ENCODE measurements at places on chromosomes 4 and X.

GRCh38 chr4:143438710-143439109 is 74.8 kb upstream of the SMARCA5 start:
- no peak for DNase-seq

DNA sequence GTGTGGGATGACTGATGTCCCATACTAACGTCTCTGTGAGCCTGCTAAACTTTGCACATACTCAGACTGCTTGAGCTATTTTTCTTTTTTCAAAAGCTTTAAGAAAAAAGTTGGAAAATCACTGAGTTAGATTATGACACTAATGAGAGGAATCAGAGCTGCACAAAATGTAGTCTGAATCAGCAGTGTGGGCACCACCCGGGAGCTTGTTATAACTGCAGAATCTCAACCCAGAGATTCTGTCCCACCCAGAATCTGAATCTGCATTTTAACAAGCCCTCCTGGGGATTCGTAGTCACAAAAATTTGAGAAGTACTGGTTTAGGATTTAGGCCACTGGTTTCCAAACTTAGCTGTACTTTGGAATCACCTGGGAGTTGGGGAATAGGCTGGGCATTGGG is 102.1 kb upstream of the MID1IP1 start:
- no peak for DNase-seq

DNA sequence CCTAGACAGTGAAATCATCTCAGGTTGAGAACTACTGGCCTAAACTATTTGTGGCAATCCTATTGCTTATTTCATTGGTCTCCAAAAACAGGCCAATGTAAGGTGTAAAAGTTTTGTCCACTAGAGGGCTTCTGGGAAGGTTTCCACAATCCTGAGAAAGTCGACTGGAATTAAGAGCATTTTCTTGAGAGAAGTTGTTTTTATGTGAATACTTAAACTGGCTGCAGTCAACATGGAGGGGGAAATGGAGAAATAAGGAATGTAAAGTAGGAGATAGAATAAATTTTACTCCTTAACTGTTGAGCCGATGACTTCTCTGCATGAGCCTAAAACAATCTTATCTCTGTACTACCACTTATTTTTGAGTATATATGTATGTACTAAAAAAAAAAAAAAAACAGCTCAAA is 11.0 kb upstream of the EIF4E start:
- DNase-seq, result peak; percentile 71

- no peak for DNase-seq
Measured at GRCh38 chr4:88812420-88812819, 114.8 kb upstream of the NAP1L5 start.

- no peak for DNase-seq
Measured at GRCh38 chr4:140130677-140131076, 23.3 kb downstream of the MAML3 start.

DNA sequence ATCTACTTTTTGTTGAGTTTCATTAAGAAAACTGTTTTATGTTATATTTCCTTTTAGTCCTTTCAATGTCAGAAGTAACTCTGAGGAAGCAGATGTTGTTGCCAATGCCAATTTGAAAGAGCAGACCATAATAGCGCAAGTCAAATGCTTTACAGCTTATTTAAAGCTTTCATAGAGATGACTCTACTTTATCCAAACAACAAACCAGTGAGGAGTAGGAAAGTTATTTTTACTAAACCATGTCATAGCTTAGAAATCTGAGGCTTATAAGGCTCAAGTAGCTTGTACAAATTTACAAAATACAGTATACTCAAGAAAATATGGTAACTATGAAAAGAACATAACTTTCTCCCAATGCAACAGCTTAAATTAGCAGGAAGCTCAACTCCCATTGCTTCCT is 40.1 kb upstream of the SPOCK3 start:
- DNase-seq, result no peak

DNA sequence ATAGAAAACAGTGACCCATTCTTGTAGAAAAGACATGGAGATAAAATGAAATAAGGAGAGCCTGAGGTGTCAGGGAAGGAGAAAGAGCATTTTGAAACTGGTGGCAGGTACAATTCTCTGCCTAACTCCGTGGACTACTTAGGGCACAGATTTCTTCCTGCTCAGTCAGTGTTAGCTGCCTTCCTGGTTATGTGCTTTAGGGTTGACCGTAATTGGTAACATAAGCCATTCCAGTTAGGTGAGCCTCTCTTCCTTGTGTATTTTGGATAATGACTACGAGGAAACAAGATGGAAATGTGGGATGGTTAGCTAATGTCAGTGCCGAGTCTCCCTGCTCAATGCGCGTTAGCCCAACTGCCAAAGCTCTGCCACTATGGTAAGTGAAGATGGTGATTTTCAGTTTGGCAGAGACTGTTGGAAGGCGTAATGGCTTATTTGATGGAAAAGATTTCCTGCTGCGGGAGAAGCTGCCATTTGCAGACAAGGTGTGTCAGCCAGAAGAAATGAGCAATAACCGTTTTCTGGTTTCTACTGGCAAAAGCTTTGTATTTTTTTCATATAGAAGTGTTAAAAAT is 174.1 kb downstream of the CBR4 start:
- no peak for DNase-seq

DNA sequence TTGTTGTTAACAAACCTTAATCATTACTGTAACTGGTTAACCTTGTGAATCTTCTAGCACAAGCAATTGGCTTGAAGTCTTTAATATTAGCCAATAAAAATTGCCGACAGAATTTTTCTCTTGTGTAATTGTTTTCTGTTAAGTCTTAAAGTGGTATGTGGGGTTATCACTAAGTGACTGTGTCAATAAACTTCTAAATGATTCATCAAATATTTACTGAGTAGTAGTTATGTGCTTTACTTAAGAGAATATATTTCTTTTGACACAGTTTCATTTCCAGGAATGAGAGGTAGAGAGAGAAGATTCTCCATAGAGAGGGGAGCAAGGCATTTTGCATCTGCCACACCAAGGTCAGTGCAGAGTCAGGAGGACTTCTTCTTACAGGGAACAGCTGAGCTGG is 2361.6 kb upstream of the AGA start:
- no peak for DNase-seq

GRCh38 chr4:144597171-144597570 is 48.8 kb upstream of the HHIP start:
- no peak for DNase-seq

DNA sequence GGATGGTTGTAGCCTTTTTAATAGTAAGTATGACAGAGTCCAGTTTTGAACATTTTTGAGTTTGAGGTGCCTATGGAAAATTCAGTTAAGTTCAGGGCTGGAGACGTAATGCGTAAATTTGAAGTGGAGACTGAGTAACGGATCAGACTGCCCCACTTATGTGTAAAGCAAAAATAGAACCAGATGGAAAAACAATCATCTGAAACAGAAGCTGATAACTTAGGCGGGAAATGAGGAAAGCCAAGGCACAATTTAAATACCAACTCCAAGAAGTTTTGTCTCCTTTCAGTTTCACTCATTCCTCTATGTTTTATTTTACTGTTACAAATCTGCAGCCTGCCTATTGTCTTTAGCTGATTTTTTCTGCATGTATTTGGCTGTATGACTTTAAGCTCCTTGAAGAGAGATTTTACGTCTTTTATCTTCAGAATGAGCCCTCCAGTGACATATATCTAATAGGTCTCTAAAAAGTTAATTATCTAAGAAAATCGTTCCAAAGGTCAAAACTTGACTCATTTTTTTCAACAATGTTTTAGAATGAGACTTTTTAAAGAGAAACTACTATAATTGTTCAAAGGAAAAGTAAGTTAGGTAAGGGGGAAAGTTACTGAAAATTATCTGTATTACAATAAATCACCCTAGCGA is 1.1 kb downstream of the SGCB start:
- no peak for DNase-seq

DNA sequence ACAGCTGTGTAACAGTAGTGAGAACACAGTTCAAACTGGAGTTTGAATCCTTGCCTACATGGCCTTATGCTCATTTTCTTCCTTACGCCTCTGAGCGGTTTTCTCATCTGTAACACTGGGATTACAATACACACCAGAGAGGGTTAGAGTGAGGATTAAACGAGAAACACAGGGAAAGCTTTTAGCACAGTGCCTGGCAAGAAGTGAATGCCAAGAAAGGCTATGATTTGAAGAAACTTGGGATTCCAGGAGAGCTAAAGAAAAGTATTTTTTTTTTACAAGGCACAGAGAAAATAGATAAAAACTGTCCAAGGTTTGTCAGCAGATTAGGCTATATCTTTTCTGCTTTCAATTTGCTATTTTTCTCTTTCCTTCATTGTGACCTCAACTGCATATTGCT is 246.4 kb downstream of the FBXW7 start:
- no peak for DNase-seq

DNA sequence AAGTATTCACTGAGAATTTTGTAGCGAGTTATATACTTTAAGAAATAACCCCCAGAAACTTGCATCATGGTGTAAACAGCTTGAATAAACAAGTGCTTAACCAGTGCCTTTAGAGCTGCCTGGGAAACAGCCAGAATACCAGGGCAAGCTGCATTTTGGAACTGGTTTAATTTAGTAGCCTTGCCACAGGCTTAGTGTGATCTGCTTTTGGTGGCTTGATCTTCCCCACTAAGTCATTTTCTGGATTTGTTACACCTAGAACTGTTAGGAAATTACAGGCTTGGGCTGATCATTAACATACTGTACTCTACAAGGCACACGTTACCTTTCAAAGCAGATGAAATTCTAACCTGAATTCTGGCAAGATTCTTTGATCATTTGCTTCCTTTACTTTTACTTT is 35.4 kb downstream of the NPNT start:
- no peak for DNase-seq

- no peak for DNase-seq
Measured at GRCh38 chrX:132786217-132786616, 172.2 kb downstream of the HS6ST2 start.

GRCh38 chrX:112058255-112058654 is 24.3 kb downstream of the TRPC5 start:
- DNase-seq, result no peak

- no peak for DNase-seq
Measured at GRCh38 chr4:105198541-105198940, 51.9 kb downstream of the TET2 start.

DNA sequence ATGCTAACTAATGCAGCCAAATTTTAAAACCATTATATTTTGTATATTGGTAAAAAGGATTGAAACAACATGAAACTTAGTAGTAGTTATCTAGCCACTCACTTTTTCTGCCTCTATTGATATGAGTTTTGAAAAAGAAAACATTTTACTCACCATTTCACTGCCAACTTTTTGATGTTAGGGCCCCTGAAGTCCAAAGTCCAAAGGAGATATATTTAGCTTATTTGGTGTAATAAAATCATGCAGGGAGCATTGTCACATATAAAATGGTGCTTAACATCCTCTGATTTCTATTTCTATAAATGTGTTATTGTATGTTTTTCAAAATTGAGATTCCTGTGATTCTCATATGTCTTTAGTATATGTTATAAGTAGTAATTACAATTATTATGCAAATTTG is 24.5 kb upstream of the CXCL3 start:
- no peak for DNase-seq

- no peak for DNase-seq
Measured at GRCh38 chr4:158816955-158817354, 48.1 kb downstream of the FNIP2 start.

DNA sequence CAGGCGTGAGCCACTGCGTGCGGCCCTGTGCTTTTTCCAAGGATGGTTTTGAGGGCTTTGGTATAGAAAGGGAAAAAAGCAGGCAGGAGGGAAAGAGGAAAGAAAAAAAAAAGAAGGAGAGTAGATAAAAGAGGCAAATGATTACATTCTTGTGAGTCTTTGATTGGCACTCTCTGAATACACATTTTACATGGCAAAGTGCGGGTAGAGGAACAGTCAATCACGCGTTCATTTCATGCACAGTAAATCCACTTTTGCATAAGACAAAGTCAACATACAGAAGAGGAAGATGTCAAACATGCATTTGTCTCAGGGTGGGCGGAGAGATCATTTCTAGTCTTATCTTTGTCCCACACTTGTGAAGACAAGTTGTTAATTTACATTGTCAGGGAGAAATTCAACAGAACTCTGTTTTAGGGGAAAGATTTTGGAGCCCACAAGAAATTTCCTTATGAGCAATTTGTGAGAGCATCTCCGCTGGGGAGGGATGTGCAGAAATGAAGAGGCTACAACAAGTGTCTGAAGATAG is 183.2 kb downstream of the DHRSX start:
- no peak for DNase-seq

DNA sequence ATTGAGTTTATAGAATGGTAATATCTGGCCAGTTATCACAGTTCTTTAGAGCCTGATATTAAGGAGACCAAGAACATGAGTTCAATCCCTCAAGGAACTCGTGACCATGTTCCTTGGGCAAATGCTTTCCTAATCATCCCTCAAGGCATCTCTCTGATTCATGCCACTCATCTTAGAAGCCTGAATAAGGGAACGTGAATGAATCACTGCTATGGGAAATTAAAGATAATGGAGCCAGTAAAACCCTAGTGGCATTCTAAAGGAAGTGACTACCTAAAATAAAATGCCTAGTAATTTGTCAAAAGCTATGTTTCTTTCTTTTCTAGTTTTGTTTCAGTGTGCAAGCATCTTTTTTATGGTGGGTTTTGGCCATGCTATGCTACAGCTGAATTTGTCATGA is 1161.3 kb downstream of the C4orf33 start:
- DNase-seq, result peak; percentile 29

GRCh38 chr4:84022564-84022963 is 476.5 kb downstream of the NKX6-1 start:
- DNase-seq, result no peak

DNA sequence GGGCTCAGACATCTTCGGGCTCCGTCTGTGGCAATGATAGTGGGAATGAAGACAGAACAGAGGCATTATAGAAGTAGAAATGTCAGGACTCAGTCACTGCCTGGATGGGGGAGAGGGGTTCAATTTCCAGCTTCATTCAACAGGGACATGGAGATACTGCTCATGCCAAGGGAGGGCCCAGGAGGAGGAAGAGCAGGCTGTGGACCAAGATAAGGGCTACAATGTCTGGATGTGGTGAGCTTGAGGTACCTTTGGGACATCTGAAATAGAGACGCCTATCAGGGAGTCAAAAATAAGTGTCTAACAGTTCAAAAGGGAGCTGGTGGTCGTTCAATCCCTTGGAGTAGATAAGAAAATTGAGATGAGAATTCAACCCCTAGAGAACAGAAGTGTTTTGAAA is 34.5 kb downstream of the ELF4 start:
- DNase-seq, result no peak

GRCh38 chrX:57902633-57903032 is 7.6 kb downstream of the ZXDA start:
- DNase-seq, result no peak

GRCh38 chr4:154720123-154720522 is 23.7 kb upstream of the LRAT start:
- no peak for DNase-seq

DNA sequence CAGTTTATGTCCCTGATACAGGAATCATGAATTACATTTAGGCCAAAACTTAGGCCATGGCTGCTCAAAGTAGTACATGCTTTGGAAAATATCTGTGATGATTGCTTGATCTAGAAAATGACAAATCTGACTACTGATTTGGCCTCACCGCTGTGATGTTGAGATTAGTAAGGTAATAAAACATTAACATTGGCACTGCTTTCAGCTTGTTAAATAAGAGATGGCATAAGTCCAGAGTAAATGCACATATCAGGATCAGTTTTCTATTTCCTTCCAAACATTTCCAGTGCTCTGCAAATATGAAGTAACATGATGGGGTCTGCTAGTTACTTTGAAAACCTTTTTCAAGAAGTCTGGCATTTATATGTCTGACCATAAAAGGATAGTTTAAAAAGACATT is 687.3 kb upstream of the ACTRT1 start:
- DNase-seq, result no peak

All from glomerular endothelial cell (primary cell).